ENCODE measurements at places on chromosomes 3 and 15. TPM values are rescaled to one million over a fixed set of nuclear protein-coding genes. Genes with fewer than 3 reads are reported as not detected.

SOX2 gene
- total RNA-seq: 3.8 TPM

MUC20 gene
- total RNA-seq: 12.7 TPM

LSMEM2 gene
- 0.79 TPM for total RNA-seq

CHAC1 gene
- 0.42 TPM for total RNA-seq

NRG4 gene
- 6.1 TPM for total RNA-seq

GMPS gene
- 35.9 TPM for total RNA-seq

MYL3 gene
- 19.8 TPM for total RNA-seq

RHCG gene
- 0.16 TPM for total RNA-seq

Measured in urinary bladder (tissue), 4 donors.